ENCODE measurements at places on chromosomes 3 and 15.

DNA sequence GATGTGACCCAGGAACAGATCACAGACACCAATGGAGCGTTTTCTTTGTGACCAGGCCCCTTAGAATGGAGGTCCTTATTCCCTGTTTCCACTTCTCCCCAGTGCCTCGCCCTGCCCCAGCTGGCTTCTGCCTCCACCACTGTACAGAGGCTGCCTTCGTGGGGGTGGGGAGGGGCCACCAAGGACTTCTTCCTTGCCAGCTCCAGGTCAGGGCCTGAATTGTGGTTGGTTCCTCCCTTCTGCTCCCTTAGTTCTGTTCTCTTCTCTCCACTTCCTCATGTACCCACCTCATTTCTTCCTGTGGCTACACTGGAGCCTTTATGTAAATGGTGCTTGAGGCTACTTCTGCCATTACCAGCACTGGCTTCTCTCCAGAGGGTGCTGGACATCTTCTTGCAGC, 16.4 kb downstream of the TGM4 start:
- no peak for DNase-seq

- no peak for DNase-seq
Measured at GRCh38 chr3:9224490-9224889, 25.0 kb downstream of the SRGAP3 start.

DNA sequence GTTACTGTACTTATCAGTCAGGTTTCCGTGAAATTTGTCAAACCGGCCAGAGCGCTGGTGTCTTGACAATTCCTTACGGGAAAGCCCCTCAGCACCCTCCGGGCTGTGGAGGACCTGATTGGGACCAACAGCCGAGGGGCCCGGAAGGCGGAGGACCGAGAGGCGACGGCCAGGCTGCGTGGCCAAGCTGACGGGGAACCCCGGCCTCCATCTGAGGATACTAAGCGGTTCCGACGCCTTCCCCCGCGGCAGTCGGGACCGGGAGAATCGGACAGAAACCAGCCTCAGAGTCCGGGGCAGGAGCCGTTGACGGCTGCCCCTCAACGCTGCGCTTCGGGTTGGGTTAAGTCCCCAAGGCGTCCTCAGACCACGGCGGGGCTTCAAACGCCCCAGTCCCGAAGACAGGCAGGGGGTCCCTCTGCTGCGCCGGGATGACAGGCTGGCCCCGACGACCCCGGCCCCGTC, 499 bp downstream of the ALDH1A2 start:
- DNase-seq: no peak

DNA sequence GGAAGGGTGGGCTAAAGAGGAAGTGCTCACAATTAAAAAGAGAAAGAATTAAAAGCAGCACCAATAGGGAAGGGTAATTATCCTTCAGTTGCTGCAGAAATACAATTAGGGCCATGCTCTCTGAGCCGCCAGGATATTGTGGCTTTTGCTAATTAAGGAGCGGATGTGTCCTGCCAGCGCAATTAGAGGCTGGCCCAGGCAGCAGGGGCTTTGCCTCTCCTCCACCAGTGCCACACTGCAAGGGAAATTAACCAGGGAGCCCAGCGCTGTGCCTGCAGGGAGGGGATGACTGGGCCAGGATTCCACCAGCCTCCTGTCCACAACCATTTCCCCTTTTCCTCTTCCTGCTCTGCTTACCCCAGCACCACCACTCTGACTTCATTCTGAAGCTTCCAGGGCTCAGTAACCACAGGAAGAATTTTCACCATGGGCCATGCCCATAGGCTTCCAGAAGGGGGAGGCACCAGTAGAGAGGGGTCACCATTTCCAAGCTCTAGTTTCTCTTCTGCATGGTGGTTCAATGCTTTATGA, 10.4 kb upstream of the AEN start:
- no peak for DNase-seq

- DNase-seq: peak; percentile 22
Measured at GRCh38 chr15:43903864-43904290, 77.1 kb downstream of the WDR76 start.

DNA sequence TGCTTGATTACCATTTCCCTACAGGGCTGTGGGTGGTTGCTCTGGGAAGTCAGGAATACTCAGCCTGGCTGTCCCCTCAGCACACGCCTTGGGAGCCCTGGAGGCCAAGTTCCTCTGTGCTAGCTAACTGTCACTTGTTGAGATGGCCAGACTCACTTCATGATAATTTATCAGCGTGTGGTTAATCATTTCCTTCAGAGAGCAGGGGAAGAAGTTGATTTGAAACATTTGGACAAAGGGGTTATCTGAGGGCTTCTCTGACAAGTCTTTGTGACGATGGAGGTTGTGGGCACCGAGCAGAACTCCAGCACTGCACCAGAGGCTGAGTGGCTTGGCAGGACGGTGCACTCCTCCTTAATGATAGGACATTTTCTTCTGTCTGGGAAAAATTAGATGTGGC, 61.9 kb downstream of the WHAMM start:
- DNase-seq: no peak

DNA sequence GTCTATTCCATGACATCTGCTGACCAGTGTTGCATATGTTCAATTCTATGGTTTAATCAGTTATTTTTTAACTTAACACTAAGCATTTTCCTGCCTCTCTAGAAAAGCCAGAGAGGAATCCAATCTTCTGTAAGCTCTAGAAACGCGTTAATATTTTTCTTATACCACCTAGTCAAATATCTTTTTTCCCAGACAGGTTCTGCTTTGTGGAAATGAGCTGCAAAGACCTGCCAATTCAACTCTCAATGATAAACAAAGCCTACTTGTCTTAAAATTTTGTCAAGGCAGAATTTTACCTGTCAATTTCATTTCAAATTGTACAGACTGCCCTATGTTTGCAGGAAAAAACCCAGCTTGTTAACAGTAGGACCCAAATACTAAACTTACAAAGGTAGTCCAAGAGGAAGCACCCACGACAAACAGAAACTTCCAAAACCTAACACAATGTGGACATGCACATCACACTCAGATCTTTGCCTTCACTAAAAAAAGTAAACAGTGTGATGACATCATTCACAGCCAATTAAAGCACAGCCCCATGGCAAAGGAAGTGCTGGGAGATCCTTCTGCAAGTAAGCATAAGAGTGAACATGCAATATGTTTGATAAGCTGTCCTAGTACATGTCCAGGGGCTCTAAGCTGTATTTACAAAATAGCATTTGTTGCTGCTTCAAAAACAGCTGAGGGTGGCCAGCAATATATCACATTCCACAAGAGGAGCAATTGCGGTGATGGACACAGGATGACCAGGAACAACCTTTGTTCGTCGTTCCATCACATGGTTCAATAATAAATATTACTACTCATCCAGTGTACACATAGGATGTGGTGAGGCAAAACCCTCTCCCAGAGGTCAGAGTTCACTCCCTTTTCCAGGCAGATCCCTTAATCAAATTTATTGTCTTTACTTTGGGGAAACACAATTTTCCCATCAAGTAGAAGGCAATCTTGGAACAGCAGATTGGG, 139.4 kb upstream of the TSC22D2 start:
- DNase-seq: no peak

DNA sequence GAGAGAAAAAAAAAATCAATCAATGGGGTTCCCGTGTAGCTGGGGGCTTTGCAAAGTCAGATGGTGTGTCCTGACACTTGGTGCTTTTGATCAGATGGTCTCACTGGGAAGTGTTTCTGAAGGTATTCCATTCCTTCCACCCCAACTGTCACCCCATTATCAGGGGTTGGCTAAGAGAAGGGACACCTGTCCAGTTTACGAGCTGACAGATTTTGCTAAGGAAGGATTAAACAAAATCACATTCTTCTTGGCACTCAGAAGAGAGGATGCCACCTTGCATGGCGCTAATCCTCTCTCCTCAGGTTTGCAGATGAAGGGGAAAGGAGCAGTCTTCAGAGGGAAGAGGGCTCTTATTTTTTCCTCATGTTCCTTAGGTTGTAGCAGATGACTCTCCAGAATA, 103.7 kb upstream of the ETV5 start:
- DNase-seq: no peak

Data from amygdala (tissue), 56 donors.